Non-pigmented ciliary epithelial cell (primary cell): ENCODE measurements at places on chromosomes 3 and 15.

DNA sequence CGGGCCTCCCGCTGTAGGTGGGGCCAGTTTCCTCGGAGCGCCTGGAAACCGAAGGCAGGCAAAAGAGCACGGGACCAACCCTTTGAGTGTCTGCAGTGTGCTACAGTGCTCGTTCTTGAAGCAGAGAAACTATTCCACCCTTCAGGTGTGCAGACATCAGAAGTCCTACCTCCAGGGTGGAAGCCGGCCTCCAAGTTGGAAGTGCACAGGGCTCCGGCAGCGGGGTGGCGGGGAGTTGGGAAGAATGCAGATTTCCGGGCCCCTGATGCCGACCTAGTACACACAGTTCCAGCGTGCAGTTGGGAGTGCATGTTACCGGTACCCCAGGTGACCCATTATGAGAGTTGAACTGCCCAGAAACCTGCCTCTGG, 3.0 kb downstream of the KLF13 start:
- no peak for DNase-seq

DNA sequence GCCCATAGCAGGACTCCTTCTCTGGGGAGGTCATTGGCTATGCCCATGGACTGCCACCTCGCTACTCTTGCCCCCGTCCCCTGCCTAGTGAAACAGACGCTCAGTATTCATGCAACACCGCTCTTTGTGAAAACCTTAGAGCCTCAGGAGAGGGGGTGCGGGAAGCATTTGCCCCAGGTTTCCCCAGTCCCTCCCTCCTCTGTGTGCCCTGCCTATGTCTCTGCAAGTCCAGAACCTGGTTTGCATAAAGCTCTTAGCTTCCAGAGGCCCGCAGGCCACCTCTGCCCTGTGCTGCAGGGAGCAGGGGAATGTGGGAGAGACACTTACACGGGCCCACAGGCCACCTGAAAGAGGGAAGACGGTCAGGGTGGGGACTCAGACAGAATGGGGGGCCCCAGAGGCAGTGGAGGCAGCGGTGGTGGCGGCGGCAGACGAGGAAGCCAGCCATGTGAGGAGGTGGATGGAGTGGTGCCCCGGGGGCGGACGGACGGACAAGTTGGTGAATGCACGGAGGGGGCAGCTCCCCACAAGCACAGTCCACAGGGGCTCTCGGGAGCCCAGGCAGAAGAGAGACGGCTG, 33.8 kb upstream of the CTSH start:
- DNase-seq = no peak

GRCh38 chr15:61518191-61518950, 289.3 kb upstream of the RORA start:
- no peak for DNase-seq

DNA sequence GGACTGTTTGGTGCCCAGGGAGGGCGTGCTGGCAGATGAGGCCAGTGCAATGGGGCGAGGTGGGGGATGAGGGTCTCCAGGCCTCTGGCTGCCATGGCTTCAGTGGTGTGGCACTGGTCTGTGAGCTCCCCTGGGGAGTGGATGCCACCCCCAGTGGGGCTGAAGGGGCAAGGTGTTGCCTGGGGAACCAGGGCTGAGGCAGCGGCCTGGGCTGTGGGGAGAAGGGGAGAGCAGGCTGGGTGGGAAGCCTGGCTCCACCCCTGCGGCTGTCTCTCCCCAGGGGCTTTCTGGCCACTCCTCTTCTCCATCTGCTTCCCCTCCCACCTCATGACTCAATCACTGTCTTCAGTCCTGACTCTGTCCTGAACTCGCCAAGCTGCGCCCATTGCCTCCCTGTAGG, 88.4 kb upstream of the TLE3 start:
- DNase-seq = no peak

GRCh38 chr15:52308446-52309153, 13.0 kb upstream of the MYO5C start:
- no peak for DNase-seq

GRCh38 chr15:44075535-44075934, 119.5 kb downstream of the FRMD5 start:
- DNase-seq = no peak

DNA sequence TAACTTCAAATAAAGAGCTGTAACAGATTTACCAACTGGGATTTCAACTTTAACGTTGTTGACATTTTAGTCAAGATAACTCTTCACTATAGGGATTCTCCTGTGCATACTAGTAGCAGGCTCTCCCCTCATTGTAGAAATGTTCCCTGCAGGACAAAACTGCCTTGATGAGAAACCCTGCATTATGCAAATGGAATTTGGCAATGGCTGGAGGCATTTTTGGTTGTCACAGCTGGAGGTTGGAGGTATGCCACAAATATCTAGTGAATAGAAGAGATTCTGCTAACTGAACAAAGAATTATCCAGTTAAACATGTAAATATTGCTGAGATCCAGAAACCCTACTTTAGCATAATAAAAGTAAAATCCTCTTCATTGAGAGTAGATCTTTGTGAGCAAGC, 928.8 kb upstream of the ALCAM start:
- no peak for DNase-seq

DNA sequence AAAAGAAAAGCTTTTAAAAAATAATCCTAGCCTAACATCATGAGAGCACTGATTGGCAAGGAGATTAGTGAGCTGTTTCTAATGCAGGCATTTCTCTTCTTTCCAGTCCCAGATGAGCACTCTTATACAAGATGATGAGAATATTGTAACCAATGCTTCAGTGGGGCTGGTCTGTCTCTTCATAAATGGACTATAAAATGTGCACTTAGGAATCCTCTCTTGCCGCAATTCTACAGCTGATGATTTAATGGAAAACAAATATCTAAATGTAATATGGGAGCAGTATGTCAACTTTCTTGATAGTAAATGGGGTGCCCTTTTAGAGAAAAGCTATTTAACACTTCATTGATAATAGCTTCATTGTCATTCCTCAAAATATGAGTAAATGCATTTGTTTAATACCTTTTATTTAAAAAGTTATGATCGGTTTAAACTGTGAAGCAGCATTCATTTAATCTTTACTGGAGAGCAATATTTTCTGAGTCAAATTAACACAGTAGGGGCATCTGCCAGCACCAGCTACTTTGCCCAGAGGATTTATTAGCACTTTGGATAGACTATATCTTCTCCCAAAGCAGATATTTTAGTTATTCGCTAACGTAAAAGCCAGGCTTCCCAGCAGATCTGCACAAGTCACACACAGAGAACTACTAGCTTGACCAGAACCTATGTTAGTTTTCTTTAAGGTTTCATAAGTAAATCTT, 985.9 kb downstream of the DIPK2A start:
- no peak for DNase-seq

- no peak for DNase-seq
Measured at GRCh38 chr3:15071699-15072098, 6.6 kb upstream of the MRPS25 start.

DNA sequence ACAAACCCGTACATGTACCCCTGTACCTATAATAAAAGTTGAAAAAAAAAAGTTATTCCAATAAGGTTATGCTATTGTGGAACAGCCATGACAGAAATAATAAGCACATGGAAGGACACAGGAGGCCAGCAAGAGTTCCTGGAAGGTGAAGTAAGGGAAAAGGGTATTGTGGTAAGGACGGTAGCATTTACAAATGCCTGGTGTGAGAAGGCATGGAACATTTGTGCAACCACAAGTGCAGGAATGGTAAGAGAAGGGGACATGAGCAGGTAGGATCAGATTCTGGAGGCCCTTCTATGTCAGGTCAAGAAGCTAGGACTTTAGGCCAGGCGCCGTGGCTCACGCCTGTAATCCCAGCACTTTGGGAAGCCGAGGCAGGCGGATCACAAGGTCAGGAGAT, 82.5 kb downstream of the PPP2R3A start:
- DNase-seq = no peak

DNA sequence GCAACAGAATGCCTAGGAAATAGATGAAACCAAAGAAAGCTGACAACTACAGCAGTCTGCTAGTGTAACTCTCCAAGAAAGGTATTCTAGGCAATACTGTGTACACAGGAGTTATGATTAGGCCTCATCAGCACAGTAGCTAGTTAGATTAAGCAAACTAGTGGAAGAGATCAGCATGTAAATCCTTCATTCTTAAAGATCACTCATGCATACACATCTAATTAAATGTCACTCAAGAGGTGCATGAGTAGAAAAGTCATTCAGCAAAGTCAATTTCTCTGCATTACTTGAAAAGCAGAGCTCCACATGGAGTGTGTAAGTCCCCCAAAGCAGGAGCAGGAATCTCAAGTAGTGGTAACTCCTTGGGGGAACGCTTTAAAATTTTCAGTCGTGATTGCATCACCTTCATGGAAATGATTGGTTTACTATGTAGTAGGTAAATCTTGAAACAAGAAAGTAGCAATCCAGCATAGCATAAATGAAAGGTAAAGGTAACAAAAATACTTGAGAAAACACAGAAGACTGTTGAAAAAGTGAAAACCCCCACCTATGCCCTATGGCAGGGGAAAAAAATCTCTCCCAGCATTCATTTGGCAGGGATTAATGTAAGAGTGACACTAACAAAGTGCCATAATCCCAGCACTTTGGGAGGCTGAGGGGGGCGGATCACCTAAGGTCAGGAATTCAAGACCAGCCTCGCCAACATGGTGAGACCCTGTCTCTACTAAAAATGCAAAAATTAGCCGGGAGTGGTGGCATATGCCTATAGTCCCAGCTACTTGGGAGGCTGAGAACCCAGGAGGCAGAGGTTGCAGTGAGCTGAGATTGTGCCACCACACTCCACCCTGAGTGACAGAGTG, 29.4 kb upstream of the PPIB start:
- DNase-seq = no peak

GRCh38 chr3:71462586-71462985, 120.9 kb downstream of the FOXP1 start:
- DNase-seq = no peak

- no peak for DNase-seq
Measured at GRCh38 chr3:138245026-138245425, 57.9 kb downstream of the ARMC8 start.

- no peak for DNase-seq
Measured at GRCh38 chr3:197782230-197782629, 8.8 kb upstream of the LRCH3 start.

- DNase-seq = no peak
Measured at GRCh38 chr3:154148541-154148940, 27.4 kb downstream of the ARHGEF26 start.

DNA sequence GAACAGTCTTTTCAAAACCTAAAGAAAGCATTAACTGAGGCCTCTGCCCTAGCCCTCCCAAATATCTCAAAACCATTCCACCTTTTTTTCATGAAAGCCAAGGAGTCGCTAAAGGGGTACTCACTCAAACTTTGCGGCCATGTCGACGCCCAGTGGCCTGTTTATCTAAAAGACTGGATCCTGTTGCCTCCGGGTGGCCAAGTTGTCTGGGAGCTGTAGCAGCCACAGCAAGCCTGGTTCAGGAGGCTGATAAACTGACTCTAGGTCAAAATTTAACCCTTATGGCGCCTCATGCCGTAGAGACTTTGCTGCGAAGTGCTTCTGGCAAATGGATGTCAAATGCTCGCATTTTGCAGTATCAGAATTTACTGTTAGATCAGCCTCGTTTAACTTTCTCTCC, 39.5 kb downstream of the ZBTB11 start:
- DNase-seq = no peak

GRCh38 chr3:192010490-192010889, 549.5 kb downstream of the PYDC2 start:
- DNase-seq = no peak
